Hepatocyte (in vitro differentiated cells): ENCODE measurements at places on chromosomes 3 and 15. TPM values are rescaled to one million over a fixed set of nuclear protein-coding genes. Genes with fewer than 3 reads are reported as not detected.

DNA sequence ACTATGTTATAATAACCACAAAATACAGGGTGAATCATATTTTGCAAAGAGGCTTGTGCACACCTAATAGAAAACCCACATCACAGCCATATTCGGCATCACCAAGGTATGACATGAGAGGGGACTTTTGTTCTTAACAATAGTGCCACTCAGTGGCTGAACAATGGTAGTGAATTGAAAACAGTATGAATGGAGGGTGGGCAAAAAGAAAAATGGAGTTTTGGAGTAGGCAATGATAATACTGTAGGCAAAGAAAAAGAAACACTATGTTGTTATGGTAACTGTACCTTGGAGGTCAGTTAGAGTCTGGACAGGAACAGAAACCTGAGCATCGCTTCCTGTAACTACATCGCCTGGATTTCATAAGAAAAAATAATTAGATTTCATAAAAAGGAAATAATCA, 348.6 kb downstream of the PLCL2 start:
- DNase-seq = peak; percentile 65

DNA sequence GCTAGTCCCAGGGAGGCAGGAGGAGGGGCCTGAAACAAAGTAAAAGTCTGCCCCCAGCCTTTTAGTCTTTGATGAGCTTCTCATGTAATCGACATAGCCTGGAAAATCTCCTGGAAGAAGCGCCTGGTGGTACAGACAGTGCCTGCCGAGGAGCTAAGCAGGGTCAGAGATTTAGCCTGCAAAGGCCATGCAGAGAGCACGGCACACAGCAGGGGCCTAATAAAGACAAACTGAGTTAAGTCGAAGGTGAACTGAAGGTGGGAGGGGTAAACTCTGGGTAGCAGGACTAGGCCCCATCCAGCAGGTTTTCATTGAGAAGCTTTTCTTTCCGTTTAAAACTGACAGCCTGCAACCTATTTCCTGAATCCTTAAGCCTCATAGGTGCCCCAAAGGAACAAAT, 115.5 kb upstream of the ABHD17C start:
- no peak for DNase-seq

- peak; percentile 31 for DNase-seq
Observed at GRCh38 chr3:124664804-124665203, 65.4 kb upstream of the UMPS start.

GRCh38 chr15:71387810-71388209, 272.5 kb downstream of the THSD4 start:
- no peak for DNase-seq

GRCh38 chr3:141682921-141683320, 55.2 kb upstream of the RNF7 start:
- no peak for DNase-seq

- DNase-seq = no peak
Observed at GRCh38 chr15:75063338-75063737, 39.9 kb downstream of the PPCDC start.

DNA sequence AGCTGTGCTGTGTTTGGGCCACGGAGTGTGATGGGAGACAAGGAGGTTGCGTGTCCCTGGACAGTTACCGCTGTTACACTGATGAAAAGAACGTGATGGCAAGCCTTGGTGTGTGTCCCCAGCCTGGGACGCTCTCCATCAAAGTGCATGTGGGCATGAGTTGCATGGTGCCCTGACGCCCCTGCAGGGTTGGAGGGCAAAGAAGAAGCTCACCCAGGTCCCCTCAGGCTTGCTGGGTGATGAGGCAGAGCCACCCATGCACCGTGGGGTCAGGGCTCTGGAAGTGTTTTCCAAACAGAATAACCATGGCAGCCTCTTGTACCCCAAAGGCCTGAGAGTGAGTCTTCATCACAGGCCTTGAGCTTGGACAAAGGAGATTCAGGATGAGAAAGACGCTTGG, 189.2 kb downstream of the ATP10A start:
- no peak for DNase-seq

- DNase-seq = peak; percentile 44
Observed at GRCh38 chr3:178097576-178097975, 438.7 kb upstream of the KCNMB2 start.

DNA sequence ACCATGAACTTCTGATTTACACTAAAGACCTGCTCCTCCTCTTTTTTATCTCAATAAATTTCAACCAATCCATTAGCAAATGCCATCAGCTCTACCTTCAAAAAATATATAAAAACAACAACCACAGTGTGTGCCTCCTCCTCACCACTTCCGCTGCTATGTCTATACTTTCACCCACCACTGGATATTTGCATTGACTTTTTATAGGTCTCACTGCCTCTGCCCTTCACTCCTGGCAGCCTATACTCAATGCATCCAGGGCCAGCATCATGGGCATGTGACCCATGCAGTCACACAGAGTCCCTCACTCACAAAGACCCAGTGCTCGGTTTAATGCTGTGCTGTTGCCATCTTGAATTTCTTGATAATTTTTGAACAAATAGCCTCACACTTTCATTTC, 53.5 kb upstream of the CCDC54 start:
- no peak for DNase-seq

GRCh38 chr3:157263027-157263426, 103.1 kb upstream of the CCNL1 start:
- no peak for DNase-seq

GRCh38 chr3:127224118-127224517, 31.2 kb downstream of the PRR23E start:
- DNase-seq = no peak

DNA sequence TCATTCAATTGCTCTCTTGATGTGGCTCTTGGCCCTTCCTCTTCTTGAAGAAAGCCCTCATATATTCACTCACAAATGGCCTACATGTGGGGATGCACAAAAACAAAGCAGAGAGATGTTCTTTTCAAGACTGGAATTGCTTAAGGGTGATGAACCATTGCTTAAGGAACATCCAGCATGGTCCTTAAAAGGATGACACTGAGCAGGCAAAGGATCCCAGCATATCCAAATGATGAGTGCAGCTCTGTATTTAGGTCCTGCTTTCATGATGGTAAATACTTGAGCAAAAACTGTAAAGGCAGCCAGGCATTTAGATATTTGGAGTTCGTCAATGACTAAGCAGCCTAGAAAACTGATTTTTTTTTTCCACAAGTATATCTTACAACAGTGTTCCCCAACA, 173.8 kb upstream of the ARRDC4 start:
- no peak for DNase-seq

GRCh38 chr15:37143351-37143750, 43.0 kb upstream of the MEIS2 start:
- no peak for DNase-seq

- DNase-seq = no peak
Observed at GRCh38 chr3:70621451-70621850, 309.0 kb upstream of the MDFIC2 start.

- no peak for DNase-seq
Observed at GRCh38 chr3:51675201-51675611, 4.2 kb downstream of the TEX264 start.

DNA sequence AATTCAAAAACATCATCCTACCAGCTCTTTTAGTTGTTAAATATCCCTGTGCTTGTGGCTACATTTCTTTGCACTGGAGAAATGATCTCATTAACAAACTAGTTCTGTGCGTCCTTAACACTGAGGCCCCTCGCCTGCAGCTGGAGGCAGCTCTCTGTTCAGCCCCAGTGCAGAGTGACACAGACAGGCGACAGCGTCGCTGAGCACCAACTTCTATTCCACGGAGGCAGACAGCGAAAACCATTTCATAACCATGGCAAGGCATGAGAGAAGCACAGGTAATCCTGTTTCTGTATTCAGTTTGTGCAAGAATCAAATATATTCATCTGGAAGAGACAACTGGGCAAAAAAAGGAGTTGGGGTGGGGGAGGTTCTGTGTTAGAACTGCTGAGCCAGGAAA, 530.7 kb downstream of the ZIC1 start:
- no peak for DNase-seq

DNA sequence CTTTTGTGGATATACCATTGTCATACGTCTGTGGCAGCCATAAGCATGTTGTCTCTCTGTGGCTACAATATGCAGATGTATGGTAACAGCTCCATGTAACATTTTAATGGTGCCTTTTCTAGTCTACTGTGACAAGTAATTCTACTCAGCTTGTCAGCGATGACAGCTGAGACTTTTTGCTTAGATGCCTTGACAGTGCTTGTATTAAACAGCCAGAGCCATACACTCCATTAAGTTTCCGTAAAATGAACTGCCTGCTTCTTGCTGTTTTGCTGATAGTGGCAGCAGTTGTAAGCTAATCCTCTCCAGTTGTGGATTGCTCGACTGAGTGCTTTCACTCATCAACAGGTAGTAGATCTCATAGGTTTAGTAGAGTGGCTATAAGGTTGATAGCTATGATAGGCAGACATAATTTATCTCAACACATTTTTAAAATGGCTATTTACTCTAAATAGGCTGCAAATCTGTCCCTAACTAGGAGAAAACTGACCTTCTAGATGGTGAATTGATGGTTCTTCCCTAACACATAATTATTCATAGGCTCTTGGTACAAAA, 260.2 kb upstream of the NAALADL2 start:
- no peak for DNase-seq

DNA sequence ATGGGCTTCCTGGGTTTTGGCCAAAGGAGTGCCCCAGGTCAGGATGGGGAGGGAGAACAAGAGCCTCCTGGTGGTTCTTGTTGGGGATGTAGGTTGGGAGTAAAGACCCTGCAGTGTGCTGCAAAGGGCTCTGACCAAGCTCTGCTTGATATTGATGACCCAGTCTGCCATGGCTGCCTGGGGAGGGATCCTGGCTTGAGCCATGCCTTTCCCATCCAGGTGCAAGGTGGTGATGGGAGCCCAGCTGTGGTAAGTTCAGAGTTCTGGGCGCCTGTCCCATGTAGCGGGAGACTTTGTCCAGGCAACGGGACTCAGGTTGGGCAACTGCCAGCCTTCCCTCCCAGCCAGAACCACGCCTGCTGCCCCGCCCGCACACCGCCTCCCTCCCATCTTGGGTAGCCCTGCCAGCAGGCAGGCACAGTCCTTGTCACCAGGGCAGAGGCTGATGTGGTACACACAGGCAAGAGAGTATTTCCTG, 2.6 kb downstream of the GNAI2 start:
- DNase-seq = peak; percentile 50

DNA sequence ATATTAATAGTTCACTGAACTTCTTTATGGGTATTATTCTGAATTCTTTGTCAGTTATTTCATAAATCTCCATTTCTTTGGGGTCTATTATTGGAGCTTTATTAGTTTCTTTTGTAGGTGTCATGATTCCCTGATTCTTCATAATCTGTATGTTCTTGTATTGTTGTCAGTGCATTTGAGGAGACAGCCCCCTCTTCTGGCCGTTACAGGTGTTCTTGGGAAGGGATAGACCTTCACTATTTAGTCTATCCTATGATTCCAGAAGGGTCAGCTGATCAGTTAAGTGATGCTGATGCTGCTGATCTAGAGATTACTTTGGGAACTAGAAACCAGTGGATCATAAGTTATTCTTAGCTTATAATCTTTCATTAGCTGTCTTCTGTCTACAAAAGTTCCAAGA, 34.9 kb downstream of the TMEM39A start:
- no peak for DNase-seq

GRCh38 chr3:129056451-129057173, 4.0 kb upstream of the GP9 start:
- DNase-seq = no peak

GRCh38 chr15:81296673-81297072, 27.3 kb downstream of the STARD5 start:
- DNase-seq = no peak

CPA3 gene
- 0.68 TPM in 1 of 2 replicates, not detected in the other for polyA plus RNA-seq

TAGLN3 gene
- 0.51 and 1.9 TPM in 2 replicates for polyA plus RNA-seq

HRG gene
- 2.1 and 5.7 TPM in 2 replicates for polyA plus RNA-seq

POTEB gene
- polyA plus RNA-seq = not detected in 2 replicates

GCSAM gene
- 0.66 and 1.3 TPM in 2 replicates for polyA plus RNA-seq

GOLGA8J gene
- not detected in 2 replicates for polyA plus RNA-seq

PLA2G4D gene
- polyA plus RNA-seq = 0.21 TPM in 1 of 2 replicates, not detected in the other

NANOGP8 gene
- polyA plus RNA-seq = 0.59 TPM in 1 of 2 replicates, not detected in the other

POPDC2 gene
- polyA plus RNA-seq = 1.2 and 1.6 TPM in 2 replicates
